AG04449 (cell line): ENCODE measurements at places on chromosomes 13 and 19.
A peak's percentile ranks its signal among the peaks of the same experiment; 100 is the strongest.

DNA sequence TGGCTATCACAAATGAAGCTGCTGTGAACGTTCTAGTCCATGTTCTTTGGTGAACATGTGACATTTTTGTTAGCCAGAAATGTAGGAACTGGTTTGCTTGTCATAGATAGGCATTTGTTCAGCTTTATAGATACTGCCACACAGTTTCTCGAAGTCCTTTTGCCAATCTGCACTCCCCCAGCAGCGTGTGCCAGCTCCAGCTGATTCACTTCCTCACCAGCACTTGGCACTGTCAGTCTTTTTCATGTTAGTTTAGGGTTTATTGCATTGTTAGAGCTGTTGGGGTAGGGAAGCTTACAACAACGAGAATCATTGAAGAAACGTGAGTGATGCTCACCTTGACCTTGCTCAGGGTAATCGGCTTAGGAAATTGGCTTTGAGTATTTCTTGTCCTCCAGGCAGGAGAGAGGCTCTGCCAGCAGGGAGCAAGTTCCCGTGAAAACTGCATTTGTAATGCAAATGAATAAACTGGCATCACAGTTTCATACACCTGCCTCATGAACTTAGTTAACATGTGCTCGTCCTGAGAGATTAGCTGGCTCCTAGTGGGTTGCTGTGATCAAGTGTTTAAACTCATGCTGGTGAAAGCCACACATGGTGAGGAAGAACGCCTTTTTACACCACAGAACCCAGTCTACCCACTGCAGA, 83.9 kb downstream of the ING1 start:
- no peak for DNase-seq

GRCh38 chr19:11242025-11242424, 2.6 kb downstream of the ANGPTL8 start:
- no peak for DNase-seq

DNA sequence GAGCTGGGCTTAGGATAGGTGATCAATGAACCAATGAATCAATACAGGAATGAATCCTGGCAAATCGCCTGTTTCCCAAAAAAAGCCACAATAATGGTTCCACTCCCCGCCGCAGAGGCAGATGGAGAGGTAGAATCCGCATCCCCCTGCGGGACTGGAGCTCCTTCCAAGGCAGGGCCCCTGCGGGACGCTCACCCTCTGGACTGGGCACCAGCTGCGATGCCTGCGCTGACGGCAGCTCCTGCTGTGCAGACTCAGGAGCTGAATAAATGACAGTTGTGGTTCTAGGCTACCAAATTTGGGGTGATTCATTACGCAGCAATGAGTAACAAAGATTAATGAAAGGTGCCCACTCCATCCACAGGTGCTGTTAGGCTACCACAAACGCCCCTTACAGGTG, 8.8 kb upstream of the CDC34 start:
- no peak for DNase-seq

DNA sequence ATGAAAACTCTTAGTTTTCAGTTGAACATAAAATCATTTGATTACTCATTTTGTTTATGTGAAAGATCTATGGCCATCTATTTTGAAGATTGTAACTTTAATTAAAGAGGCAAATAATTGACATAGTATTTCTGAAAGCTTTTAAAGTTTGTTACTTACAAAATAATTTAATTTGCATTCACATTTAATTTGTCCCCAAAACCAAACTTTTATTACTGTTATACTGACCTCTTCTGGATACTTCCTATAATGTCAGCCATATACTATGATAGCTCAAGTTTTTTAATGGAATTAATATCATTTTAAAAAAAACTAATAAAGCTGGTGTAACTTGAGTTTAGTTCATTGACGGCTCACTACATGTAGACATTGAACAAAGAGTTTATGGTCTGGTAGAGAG, 4.9 kb upstream of the SGCG start:
- DNase-seq: no peak

GRCh38 chr13:54383604-54384003, 1355.0 kb downstream of the OLFM4 start:
- no peak for DNase-seq

GRCh38 chr19:2171349-2172145, 7.8 kb downstream of the DOT1L start:
- DNase-seq: no peak

DNA sequence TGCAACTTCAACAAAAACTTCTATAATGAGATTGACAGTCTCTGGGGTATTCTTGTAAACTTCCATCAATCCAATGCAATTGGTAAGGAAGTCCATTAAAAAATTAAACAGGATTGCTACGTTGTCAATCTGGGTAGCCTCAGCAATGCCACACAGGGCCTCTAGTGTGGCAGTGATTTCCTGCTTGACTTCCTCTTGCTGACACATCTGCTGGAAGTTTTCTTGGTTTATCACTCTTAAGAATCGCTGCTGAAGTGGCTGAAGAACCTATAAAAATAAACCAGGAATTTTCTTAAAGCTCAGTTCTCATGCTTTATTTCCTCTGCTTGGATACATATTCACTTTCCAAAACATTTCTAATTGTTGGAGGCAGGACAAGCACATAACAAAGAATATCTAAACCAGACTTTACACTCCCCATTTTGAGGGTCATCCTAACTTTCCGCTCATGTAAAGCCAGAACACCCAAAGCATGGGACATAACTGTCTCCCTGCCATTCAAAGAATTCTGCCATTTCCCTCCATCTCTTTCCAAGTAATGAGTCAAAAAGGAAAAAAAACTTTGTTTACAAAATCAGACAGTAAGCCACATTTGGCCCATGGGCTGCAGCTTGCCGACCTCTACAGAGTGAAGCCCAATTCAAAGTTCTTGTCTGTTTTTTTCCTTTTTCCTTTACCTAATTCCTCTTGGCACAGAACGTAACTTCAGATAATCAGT, 23.2 kb upstream of the EEF1AKMT1 start:
- DNase-seq: peak; percentile 4

DNA sequence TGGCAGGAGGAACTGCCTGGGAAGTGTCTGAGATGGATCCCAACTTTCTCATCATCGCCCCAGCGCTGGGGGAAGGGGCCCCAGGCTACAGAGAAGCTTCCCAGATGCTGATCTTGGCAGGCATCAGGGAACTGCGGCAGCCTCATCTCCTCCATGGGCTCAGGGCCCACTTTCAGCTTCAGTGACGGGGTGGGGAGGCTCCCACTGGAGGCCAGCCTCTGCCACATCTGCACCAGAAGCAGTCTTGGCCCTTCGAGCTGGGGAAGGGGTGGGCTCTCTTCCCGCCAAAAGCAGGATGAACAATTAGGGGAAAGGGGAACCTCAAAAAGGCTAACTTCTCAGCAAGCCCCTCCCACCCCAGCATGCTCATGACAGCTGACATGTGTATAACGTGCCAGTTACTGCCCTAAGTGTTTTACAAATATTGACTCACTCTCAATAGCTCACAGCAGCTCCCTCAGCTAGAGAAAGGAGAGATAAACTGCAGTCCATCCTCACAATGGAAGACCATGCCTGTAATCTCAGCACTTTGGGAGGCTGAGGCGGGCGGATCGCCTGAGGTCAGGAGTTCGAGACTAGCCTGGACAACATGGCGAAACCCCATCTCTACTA, 7.1 kb upstream of the S1PR2 start:
- no peak for DNase-seq

- no peak for DNase-seq
Observed at GRCh38 chr19:3057275-3057714, 5.0 kb downstream of the TLE5 start.

DNA sequence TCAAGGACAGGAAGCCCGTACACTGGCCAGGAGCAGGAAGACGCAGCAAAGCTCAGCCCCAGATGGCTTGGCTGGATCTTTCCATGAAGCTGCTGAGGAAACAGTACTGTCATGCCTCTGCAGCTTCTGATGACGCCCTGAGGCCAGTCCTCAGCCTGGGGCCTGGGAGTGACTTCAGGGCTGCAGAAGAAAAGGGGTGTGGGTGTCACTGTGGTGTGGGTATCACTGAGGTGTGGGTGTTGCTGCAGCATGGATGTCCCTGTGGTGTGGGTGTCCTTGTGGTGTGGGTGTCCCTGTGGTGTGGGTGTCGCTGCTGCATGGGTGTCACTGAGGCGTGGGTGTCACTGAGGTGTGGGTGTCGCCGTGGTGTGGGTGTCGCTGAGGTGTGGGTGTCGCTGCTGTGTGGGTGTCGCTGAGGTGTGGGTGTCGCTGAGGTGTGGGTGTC, 12.0 kb upstream of the GAS6 start:
- no peak for DNase-seq
